ENCODE measurements at places on chromosomes 3 and 15.

DNA sequence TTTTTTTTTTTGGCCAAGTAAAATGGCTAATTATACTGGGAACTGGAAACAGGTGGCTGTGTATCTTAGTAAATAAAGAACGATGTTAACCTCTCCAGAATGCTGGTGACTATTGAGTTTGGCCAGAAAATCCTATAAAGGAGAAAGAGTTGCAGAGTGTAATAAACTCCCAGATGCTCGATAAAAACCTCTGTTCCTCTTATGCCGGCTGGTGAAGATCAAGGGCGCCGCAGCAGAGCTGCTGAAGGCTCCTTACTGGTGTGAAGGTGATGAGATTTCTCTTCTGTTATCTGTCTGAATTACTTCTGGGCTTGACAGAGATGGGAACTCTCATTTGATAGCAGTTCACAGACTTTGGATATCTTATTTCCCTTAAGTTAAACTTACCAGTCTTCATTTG lies 104.6 kb downstream of the PTPRG start:
- no peak for DNase-seq

GRCh38 chr15:74318376-74319137 lies 48.9 kb downstream of the CYP11A1 start:
- no peak for DNase-seq

GRCh38 chr3:194032828-194033435 lies 103.0 kb upstream of the HES1 start:
- no peak for DNase-seq

GRCh38 chr3:58184982-58185360 lies 25.8 kb downstream of the DNASE1L3 start:
- no peak for DNase-seq

DNA sequence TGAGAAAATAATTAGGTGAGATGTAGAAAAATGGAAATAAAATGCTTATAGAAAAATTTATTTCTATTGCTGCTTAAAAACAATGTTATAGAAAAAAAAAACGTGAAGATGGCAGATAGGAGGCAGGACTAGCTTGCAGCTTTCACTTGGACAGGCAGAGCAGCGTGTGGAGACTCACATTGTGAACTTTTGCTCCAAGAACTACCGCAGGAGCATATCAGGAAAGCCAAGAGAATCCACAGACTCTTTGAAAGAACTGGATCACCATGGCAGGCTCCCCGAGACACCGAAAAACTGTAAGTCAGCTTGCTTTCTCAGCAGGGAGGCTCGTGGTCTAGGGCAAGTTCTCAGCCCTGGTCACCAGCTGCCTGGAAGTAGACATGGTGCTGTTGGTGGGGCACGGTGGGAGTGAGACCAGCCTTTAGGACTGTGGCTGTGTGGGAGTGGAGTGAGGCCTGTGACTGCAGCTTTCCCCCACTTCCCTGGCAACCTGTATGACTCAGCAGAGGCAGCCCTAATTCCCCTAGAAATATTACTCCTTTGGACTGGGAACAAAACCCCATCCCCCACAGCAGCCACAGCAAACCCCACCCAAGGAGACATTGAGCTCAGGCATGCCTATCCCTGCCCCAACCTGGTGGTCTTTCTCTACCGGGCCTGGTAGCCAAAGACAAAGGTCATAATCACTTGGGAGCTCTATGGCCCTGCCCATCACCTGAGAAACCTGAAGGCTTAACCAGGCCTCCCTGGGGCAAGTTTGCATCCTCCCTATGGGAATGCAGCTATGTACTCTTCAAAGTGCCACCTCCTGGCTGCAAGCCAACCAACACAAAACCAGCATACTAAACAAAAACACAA lies 22.8 kb downstream of the STRIT1 start:
- peak; percentile 16 for DNase-seq

GRCh38 chr3:14769544-14770325 lies 49.0 kb upstream of the FGD5 start:
- no peak for DNase-seq

- DNase-seq: no peak
Observed at GRCh38 chr3:187015903-187016638, 85.7 kb downstream of the ST6GAL1 start.

- peak; percentile 67 for DNase-seq
Observed at GRCh38 chr15:40055576-40056293, 16.8 kb upstream of the SRP14 start.

Measured in T47D (cell line).